ENCODE measurements at places on chromosomes 12 and 14. TPM values are rescaled to one million over a fixed set of nuclear protein-coding genes. Genes with fewer than 3 reads are reported as not detected.

DNA sequence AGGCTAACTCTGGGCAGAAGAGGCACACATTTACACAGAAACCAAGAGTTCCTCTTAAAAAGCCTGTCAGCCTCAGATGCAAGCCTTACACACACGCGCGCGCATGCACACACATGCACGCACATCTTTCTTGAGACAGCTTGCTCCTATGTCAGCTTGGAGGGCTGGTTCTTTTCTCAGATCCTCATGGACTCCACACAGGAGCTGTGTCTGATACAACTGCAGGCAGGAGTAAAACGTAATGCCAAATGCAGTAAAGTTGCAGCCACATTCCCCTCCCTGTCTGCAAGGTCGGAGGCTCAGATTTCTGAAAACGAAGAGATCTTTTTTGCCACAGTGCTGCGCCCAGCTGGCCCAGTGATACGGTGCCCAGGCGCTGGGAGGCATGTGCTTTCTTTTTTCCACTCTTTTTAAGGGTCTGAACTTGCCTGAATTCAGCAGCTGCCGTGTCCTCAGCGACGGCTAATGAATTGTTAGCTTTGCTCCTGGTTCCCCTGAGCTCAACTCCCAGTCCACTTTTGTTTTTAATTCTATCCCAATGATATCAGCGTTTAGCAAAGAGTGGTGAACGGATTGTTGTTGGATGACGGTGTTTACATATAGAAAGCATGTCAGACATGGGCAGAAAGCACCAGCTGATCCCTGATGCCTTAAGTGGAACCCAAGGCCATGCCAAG is 72.9 kb upstream of the FOXN3 start:
- DNase-seq, result no peak

GRCh38 chr12:64335886-64336466 is 54.6 kb downstream of the C12orf56 start:
- no peak for DNase-seq

GRCh38 chr12:101045486-101046464 is 164.3 kb downstream of the SLC5A8 start:
- peak; percentile 43 for DNase-seq

DNA sequence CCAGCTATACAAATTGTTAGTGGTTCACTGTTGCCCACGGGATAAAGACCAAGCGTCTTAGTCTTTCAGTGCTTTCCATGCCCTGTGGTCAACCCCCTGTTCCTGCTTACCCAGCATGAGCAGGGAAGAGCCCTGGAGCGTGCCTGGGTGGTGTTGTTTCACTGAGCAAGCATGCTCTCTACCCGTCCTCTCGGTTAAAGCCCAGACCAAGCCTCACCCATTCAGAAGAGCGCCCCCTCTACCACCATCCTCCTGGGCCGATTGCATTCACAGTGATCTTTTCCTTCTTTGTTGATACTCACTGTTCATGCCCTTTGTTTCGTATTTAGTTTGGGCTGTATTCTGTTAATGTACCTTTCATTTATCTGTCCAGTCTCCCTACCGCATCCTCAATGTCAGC is 25.1 kb downstream of the DYRK4 start:
- peak; percentile 6 for DNase-seq

- DNase-seq, result peak; percentile 68
These were observed 54.9 kb upstream of the OVCH1 start for GRCh38 chr12:29552324-29552927.

- peak; percentile 2 for DNase-seq
These were observed 131.6 kb downstream of the ADGRD1 start for GRCh38 chr12:131085125-131085815.

DNA sequence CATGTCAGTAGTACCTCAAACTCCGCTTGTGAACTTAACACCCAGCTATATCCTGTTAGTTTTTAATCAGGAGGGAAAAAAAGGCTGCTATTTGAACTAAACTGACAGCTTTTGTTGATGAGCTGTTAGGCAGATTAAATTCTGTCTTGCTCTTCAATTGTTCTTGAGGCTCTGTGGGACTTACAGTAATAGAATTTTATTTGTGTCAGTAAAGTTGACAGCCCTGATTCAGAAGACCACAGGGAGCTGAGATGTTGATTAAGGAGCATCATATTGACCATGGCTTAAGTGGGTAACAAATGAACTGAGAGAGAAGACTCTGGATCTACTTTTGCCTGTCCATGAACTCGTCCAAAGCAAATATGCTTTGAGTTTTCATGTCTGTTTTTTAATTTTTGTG is 622.9 kb downstream of the DIO2 start:
- no peak for DNase-seq

DNA sequence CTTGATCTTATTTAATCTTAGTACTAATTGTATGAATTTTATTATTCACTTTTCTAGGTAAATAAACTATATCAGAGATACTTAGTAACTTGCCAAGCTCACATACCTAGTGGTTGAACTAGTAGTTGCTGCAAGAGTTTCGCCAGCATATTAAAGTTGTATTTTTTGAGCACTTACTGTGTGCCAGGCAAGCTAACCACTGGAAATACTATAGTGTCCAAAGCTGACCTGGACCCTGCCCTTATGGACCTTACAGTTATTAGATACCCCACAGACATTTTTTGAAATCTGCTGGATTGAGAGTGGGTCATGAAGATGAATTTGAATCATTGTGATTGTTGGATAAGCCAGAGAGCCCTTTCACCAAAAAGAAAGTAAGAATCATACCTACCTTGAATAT is 125.0 kb downstream of the RAD51B start:
- DNase-seq, result no peak

- peak; percentile 53 for DNase-seq
These were observed 190.6 kb downstream of the ITPR2 start for GRCh38 chr12:26642361-26642760.

GRCh38 chr14:100103250-100104005 is 38.2 kb downstream of the EVL start:
- DNase-seq, result no peak

LRRC10 gene
- not detected for total RNA-seq

IPO8 gene
- total RNA-seq, result 22.3 TPM

KCNJ8 gene
- 1.1 TPM for total RNA-seq

SLC10A1 gene
- total RNA-seq, result not detected

PEBP1 gene
- 87.8 TPM for total RNA-seq

RNF31 gene
- total RNA-seq, result 49.7 TPM

CMTM5 gene
- total RNA-seq, result not detected

TGM1 gene
- total RNA-seq, result 2.6 TPM

Measured in Daoy (cell line).